ENCODE measurements at places on chromosomes 4 and X. TPM values are rescaled to one million over a fixed set of nuclear protein-coding genes. Genes with fewer than 3 reads are reported as not detected.

Gene GLOD5
- not detected for total RNA-seq

Gene SRPX
- total RNA-seq = 148 TPM

Gene FRMPD4
- total RNA-seq = 0.30 TPM

Gene DAPP1
- 1.1 TPM for total RNA-seq

GRCh38 chrX:84219551-84219950 is 31.6 kb upstream of the RPS6KA6 start:
- no peak overlapping the region for H3K4me3 ChIP-seq
- H3K27ac ChIP-seq = no peak overlapping the region
- H3K27me3 ChIP-seq = peaks cover under 1% of the 10 kb centered on the region
- no peak for DNase-seq
- H3K36me3 ChIP-seq = no peaks in the 10 kb centered on the region

DNA sequence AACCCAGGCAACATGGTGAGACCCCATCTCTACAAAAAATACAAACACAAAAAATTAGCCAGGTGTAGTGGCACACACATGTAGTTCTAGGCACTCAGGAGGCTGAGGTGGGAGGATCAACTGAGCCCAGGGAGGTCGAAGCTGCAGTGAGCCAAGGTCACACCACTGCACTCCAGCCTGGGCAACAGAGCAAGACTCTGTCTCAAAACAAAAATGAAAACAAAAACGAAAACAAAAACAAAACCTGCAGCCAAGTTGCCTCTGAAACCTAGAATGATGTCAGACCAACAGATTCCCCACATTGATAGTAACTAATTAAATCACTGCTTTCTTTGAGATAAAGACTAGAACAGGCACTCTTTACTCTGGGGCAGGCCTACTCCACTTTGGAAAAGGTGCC is 104.5 kb downstream of the AMELX start:
- H3K4me3 ChIP-seq = no peak overlapping the region
- no peak for DNase-seq
- H3K4me1 ChIP-seq = no peaks in the 10 kb centered on the region
- no peak overlapping the region for H3K27ac ChIP-seq

GRCh38 chr4:183959319-183960045 is 54.4 kb downstream of the STOX2 start:
- H3K36me3 ChIP-seq = no peaks in the 10 kb centered on the region
- H3K27me3 ChIP-seq = no peaks in the 10 kb centered on the region
- peaks cover 3% of the 10 kb centered on the region for H3K4me1 ChIP-seq
- no peak for DNase-seq
- peak overlapping the region; percentile 85 for H3K27ac ChIP-seq
- H3K4me3 ChIP-seq = peak overlapping the region; percentile 18

DNA sequence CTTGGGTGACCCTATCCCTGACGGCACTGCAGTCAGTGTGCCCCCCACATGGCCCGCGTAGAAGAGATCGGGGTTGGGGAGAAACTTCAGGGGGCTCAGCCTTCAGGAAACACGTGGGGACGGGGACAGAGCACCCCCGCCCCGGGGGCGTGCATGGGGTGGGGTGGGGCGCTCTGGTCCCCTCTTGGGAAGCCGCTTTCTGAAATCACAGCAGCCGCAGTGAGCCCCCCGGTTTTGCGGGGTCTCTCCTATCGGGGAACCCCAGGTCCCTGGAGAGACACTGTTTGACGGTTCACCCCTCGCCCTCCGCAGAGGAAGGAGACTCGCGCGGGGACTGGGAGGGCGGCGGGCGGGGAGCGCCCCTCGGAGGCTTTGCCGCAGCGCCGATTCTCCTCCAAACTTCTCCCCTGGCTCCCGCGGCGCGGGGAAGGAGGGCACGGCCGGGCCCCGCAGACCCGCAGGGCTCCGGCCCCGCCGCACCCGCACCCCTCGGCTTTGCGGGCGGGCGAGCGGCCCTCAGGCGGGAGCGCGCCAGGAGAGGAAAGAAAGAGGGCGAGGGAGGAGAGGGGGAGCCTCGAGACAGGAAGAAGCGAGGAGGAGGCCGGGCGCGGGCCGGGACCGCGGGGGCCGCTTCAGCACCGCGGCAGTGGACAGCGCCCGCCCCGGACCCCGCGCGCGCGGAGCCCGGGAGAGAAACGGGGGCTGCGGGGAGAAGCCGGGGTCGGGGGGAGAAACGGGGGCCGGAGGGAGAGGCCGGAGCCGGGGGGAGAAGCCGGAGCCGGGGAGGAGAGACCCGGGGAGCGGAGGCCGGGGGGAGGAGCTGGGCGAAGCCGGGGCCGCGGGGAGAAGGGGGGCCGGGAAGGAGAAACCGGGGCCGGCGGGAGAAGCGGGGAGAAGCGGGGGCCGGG is 612 bp downstream of the CPLX1 start:
- no peaks in the 10 kb centered on the region for H3K36me3 ChIP-seq
- DNase-seq = no peak
- H3K27me3 ChIP-seq = peaks cover 92% of the 10 kb centered on the region
- H3K27ac ChIP-seq = no peak overlapping the region
- H3K4me3 ChIP-seq = no peak overlapping the region
- H3K4me1 ChIP-seq = peaks cover 6% of the 10 kb centered on the region

- no peaks in the 10 kb centered on the region for H3K27me3 ChIP-seq
- peaks cover 83% of the 10 kb centered on the region for H3K36me3 ChIP-seq
- H3K4me1 ChIP-seq = peaks cover 15% of the 10 kb centered on the region
- H3K4me3 ChIP-seq = no peak overlapping the region
These were observed 101.4 kb downstream of the CDS1 start for GRCh38 chr4:84684361-84684760.

GRCh38 chr4:148692242-148692641 is 250.0 kb upstream of the NR3C2 start:
- no peak for DNase-seq
- H3K4me1 ChIP-seq = no peaks in the 10 kb centered on the region
- H3K27me3 ChIP-seq = no peaks in the 10 kb centered on the region
- H3K4me3 ChIP-seq = no peak overlapping the region

GRCh38 chr4:183855323-183856190 is 49.5 kb upstream of the STOX2 start:
- H3K27me3 ChIP-seq = no peaks in the 10 kb centered on the region
- H3K4me3 ChIP-seq = no peak overlapping the region
- no peak overlapping the region for H3K27ac ChIP-seq
- no peaks in the 10 kb centered on the region for H3K4me1 ChIP-seq
- DNase-seq = no peak
